Subcutaneous preadipocyte (primary cell): ENCODE measurements at places on chromosomes 12 and 14. TPM values are rescaled to one million over a fixed set of nuclear protein-coding genes. Genes with fewer than 3 reads are reported as not detected.

Gene LRRC43
- total RNA-seq, result under 0.01 and 0.59 TPM in 2 replicates

Gene PTPRR
- total RNA-seq, result 0.39 TPM in 1 of 2 replicates, not detected in the other

Gene CCDC175
- total RNA-seq, result not detected in 2 replicates

Gene CMA1
- not detected in 2 replicates for total RNA-seq

Gene POP5
- total RNA-seq, result 34.0 and 40.4 TPM in 2 replicates

Gene HCAR3
- total RNA-seq, result not detected in 2 replicates

Gene CKAP4
- 111 and 139 TPM in 2 replicates for total RNA-seq

Gene OVCH1
- total RNA-seq, result 0.37 and 0.98 TPM in 2 replicates

Gene PDE3A
- 0.39 and 1.5 TPM in 2 replicates for total RNA-seq

Gene SLC25A47
- not detected in 2 replicates for total RNA-seq

Gene FGD4
- total RNA-seq, result 7.0 and 9.2 TPM in 2 replicates

Gene FAM186B
- total RNA-seq, result 0.20 and 0.37 TPM in 2 replicates

Gene TARBP2
- total RNA-seq, result 51.1 and 53.4 TPM in 2 replicates

Gene FGF6
- not detected in 2 replicates for total RNA-seq

Gene LRRK2
- 4.1 and 4.8 TPM in 2 replicates for total RNA-seq

Gene AQP6
- not detected in 2 replicates for total RNA-seq

Gene LRFN5
- 1.4 and 6.6 TPM in 2 replicates for total RNA-seq

Gene EXOC5
- total RNA-seq, result 40.1 and 61.6 TPM in 2 replicates

Gene CRIP1
- total RNA-seq, result 2.9 and 4.4 TPM in 2 replicates

Gene TMEM229B
- total RNA-seq, result 0.20 and 0.37 TPM in 2 replicates

Gene CLEC12A
- not detected in 2 replicates for total RNA-seq

Gene CARMIL3
- total RNA-seq, result under 0.01 TPM in 1 of 2 replicates, not detected in the other

Gene GLIPR1L1
- total RNA-seq, result not detected in 2 replicates

Gene SLC4A8
- total RNA-seq, result 1.5 and 2.0 TPM in 2 replicates

Gene CLEC2A
- total RNA-seq, result not detected in 2 replicates

Gene FAM181A
- not detected in 2 replicates for total RNA-seq

Gene VDR
- 9.2 and 10.7 TPM in 2 replicates for total RNA-seq

Gene TAS2R19
- 3.3 and 5.5 TPM in 2 replicates for total RNA-seq
